ENCODE measurements at places on chromosomes 1 and 21.

DNA sequence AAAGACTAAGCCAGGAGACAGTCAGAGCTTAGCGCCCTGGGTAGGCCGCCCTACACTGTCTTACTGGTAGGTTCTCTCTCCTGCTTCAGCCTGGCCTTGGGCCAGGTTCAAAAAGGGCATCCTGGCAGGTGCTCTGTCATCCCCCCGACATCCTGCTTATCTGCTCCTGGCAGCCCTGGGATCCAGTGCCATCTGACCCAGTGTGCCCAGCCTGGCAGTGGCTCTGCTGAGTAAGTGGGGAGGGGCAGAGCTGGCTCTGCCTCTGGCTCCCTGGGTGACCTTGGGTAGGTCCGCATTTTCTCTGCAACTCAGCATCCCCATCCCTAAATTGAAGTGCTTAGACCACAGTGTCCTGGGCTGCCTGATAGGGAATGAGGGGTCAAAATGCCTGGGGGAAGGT is 549.9 kb downstream of the PTPRU start:
- DNase-seq, result no peak

GRCh38 chr1:1175221-1176062 is 1.8 kb downstream of the TTLL10 start:
- DNase-seq, result no peak

DNA sequence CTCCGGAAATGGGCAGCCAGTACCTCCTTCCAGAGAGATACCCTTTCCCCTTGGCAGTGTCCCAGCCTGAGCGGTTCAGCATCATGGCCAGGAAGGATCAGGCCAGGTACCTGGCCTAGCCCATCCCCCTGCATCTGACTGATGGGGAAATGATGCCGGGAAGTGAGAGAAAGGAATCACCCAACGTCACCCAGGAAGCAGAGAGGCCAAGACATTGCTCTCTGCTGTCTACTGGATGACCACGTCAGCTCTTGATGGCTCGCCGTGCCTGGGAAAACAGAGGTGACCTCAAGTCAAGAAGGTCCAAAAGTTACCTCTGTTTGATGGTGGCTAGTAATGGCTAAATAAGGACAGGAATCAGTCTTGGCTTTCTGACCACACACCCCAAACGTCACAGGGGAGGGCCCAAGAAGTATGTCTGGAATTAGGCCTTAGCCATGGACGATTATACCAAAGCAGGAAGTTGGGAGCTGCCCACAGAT is 79.0 kb downstream of the MRPL37 start:
- DNase-seq, result no peak

DNA sequence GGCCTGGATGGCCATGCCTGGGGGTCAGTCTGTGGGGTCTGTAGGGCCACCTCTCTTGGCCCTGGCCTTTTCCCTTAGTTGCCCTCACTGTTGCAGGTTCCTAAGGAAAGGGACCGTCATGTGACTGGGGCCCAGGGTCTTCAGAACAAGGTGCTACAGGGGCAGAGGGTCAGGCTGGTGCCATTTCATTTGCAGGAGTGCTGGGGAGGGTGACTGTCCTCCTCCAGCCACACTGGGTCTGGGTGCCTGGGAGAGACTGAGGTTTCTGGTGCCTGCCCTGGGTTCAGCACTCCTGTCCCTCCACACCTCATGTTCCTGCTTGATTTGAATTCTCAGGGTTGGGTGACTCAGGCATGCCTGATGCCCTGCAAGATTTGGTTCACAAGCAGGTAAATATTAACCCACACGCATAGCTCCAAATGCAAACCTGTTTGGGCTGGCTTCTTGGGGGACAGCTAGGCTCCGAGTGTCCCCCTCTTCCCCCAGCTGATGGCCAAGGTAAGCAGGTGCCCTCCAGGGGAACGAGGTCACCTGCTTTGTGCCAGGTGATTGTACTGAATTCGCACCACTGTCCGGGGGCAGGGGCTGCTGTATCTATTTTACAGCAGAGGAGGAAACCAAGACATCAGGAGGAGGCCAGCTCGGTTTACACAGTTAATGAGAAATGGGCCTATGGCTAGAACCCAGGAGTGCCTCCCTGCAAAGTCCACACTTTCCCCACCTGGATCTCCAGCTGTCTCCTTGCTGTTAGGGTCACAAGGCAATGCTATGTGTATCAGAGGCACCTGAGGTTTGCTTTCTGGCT is 20.3 kb downstream of the ARHGEF10L start:
- no peak for DNase-seq

- no peak for DNase-seq
Observed at GRCh38 chr21:26448751-26449150, 124.3 kb downstream of the CYYR1 start.

DNA sequence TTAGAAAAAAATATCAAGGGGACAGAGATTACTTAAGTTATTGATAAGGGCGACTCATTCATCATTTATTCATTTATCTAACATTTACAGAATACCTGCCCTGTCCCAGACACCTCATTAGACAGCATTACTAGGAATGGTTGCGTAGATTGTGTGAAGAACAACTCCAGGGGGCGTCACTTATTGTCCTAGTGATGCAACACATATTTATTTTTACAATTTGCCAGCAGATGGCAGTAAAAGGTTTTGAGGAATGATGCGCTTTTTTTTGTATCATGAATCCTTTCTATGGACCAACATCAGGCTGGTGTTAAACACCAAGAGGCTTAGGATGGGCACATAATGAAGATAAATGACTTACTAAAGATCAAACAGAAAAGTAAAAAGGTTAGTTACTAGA is 5.5 kb downstream of the NCAM2 start:
- no peak for DNase-seq

DNA sequence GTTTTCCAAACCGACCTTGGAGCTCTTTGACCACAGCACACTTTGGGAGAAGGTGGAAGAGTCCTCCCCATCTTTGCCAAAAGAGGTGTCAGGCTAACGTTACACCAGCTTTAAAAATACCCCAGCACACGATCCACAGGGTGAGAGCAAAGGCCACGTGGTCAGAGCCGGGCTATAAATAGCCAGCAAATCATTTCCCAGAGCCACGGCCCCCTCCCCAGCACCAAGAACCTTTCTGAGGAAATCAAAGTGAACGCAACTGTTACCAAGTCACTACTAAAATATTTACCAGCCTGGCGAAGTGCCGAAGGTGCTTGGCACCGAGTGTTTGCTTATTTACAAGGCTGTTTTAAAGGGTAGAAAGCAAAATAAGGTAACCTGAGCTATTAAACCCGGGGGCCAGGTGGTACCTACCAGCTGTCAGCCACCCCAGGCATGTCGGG is 72.4 kb downstream of the CASZ1 start:
- no peak for DNase-seq

GRCh38 chr1:162389021-162389818 is 7.7 kb downstream of the C1orf226 start:
- DNase-seq, result no peak

GRCh38 chr1:4587721-4588120 is 66.7 kb upstream of the AJAP1 start:
- no peak for DNase-seq
